ENCODE measurements at places on chromosomes 1 and 21.

DNA sequence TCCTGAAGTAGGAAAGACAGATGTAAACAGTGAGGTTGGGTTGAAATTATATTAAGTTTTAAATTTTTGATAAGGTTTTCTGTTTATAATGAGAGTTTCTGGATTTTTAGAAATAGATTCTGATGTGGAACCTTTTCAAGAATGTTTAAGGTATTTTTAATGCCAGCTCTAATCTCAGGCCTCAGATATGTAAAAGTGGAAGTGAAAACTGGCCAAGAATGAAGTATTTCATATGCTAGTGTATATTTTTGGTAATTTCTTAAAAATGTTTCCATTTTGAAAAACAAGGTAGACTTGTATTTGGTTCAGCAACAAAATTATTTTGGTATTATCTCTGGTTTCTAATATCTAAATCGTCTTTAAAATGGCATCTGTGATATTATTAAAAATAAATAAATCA is 14.4 kb downstream of the IFNAR1 start:
- no peak for DNase-seq

DNA sequence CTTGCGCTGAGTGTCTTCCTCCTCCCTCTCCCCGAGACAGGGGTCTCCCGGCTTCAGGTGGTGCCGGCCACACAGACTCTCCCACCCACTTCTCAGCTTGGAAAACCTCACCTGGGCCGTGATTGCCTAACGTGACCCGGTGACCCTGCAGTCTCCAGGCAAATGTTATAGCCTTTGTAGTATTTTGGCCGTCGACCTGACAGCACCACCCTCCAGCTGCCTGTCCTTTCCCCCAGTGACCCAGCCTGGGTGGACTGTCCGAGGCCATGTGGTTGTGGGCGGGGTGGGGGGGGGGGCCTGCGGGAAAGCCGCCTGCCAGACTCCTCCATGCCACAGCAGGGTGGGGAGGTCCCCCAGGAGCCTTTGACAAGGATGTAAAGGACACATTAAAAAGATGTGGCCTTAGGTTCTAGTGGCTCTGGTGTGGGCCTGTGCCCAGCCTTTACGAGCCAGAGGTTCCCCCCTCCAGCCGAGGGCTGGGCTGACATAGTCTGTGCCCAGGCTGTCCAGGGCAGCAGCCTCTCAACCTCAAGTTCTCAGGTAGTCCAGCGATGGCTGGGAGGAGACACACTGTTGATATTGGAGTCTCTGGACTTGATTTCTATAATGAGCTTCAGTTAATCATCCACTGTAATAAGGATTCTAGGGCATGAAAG is 8.1 kb downstream of the TOR3A start:
- no peak for DNase-seq

DNA sequence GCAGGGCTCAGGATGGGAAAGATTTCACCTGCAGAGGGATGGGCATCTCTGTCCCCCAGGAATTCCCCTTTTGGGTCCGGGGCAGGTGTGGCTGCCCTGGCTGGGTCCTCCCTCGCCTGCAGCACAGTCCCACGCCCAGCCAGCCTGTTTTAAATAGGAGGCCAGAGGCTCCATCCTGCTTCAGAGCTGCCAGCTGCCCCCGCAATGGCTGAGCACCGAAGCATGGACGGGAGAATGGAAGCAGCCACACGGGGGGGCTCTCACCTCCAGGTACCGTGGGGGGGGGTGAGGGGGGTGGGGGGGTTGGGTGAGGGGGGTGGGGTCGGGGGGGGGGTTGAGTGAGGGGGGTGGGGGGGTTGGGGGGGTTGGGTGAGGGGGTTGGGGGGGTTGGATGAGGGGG is 3.6 kb downstream of the SCNN1D start:
- no peak for DNase-seq

DNA sequence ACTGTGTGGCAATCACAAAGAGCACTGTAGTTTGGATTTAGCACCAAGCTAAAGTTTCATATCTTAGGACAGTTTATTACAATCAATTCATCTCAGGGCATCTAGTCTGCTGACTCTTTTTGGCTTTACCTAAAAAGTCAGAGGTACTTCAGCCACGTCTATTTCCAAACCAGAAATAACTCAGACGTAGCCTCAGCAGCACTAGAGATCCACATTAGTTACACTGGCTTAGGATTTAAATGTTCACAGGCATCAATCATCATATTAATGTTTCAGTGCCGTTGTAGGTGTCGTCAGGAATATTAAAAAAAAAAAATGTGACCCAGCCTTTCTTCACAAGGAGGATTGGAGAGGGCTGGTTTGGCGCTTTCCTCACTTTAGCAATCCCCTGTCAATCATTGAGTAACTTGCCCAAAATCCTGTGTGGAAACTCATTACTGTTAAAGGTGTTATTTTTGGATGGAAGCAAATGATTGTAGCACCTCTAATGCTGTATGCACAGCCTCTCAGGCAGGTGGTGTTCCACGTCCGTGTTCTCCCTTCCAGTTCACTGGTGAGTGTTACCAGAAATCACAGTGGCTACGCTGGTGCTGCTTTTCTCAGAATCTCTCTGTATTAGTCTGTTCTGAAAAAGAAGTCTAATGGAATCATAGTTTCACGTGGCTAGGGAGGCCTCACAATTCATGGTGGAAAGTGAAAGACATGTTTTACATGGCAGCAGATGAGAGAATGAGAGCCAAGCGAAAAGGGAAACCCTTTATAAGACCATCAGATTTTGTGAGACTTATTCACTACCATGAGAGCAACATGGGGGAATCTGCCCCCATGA is 45.4 kb downstream of the NEK7 start:
- peak; percentile 45 for DNase-seq

GRCh38 chr1:237482777-237483176 is 407.9 kb downstream of the ZP4 start:
- DNase-seq, result no peak

DNA sequence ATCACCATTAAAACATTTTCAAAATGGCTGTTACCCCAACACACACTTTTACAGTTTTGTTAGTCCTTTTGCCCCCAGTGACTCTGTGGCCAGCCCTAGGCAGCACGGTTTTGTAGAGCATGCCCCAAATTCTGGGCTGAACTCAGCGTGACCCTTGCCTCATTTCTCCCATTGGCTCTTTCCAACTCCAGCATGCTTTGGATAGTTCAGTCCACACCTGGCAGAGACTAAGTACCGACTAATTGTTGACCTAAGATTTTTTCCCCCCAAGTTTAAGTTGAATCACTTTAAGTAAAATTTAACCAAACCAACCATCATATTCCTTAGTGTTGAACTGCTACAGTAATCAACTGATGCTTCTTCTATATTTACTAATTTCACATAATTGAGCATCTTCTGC is 62.4 kb upstream of the LRRC8B start:
- no peak for DNase-seq

- no peak for DNase-seq
Observed at GRCh38 chr1:60998786-60999185, 83.6 kb upstream of the NFIA start.

DNA sequence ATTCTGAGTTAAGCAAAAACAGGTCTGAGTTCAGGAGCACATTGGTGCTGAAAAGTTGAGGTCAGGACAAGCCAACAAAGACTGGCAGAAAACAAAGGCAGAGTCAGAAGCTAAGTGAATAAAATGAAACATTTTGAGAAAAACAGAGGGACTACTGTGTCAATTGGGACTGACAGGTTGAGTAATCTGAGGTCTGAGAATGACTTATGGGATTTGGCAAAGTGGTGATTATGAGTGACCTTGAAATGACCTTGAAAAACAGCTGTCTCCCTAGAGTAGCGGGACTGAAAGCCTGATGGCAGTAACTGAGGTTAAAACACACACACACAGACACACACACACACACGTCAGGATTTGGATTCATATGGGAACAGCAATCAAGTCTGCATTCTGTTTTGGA is 8.8 kb upstream of the COG2 start:
- no peak for DNase-seq

- no peak for DNase-seq
Observed at GRCh38 chr1:47229886-47230691, 1.9 kb downstream of the TAL1 start.

DNA sequence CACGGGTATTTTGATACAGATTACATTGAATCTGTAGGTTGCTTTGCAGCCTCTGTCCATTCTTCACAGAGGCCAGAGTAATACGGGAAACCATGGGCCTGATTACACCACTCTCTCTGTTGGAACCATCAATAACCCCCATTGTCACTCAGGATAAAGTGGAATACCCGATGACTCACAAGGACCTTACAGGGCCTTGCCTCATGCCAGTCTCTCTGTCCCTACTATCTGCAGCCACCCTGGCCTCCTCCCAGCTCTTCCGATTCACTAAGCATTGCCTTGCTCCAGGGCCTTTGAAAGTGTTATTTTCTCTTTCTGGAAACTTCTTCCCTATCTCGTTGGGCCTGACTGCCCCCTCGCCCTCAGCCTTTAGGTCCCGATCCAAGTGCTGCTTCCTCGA is 61.7 kb downstream of the HMGB4 start:
- no peak for DNase-seq

DNA sequence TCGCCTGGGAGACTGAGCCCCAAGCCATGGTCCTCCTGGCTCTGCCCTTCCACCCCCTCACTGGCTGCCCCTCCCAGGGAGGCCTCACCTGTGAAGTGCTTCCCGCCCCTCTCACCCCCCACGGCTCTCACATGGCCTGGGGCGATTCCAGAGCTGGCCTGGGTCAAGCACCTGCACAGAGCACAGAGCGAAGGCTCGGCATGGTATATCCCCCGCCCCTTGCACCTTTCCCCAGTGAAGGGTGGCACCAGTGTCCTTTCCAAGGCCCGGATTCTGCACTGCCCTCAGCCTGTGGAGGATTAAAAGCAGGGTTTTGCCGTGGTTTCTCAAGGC is 1.1 kb upstream of the AJAP1 start:
- DNase-seq, result no peak

DNA sequence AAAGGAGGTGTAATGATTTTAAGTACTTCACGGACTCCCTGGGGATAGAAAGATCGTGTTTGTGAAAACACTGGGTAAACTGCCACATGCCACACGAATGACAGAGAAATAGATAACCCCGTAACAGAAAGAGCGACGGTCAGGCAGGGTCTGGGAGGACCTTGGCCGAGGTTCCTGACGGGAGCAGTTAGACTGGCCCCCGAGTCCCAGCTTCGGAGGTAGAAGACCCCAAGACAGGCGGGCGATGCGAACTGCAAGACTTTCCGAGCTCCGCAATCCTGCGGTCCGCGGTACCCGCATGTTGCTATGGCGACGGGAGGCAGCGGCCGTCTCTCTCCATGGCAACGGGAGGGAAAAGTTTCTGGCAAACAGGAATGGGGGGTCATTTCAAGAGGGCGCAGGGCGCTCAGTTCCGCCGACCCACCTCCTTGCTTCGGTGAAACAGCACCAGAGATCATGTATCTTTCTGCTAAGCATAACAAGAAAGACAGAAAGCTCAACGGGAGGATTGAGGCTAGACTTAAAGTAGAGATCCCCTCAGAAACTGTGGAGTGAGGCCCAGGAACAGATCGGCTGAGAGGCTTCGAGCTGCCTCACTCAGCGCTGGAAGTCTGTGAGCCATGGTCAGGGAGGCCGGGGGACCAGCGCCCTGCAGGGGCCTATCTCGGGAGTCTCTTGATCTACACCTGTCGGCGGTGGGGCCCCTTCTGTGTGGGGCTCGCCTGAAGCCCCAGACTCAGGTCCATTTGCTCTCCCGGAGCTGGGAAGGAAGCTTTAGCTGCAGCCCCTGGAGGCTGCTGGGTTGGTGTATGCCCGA is 685 bp upstream of the SYT6 start:
- DNase-seq, result no peak

GRCh38 chr1:37177230-37177864 is 143.0 kb upstream of the GRIK3 start:
- DNase-seq, result no peak

DNA sequence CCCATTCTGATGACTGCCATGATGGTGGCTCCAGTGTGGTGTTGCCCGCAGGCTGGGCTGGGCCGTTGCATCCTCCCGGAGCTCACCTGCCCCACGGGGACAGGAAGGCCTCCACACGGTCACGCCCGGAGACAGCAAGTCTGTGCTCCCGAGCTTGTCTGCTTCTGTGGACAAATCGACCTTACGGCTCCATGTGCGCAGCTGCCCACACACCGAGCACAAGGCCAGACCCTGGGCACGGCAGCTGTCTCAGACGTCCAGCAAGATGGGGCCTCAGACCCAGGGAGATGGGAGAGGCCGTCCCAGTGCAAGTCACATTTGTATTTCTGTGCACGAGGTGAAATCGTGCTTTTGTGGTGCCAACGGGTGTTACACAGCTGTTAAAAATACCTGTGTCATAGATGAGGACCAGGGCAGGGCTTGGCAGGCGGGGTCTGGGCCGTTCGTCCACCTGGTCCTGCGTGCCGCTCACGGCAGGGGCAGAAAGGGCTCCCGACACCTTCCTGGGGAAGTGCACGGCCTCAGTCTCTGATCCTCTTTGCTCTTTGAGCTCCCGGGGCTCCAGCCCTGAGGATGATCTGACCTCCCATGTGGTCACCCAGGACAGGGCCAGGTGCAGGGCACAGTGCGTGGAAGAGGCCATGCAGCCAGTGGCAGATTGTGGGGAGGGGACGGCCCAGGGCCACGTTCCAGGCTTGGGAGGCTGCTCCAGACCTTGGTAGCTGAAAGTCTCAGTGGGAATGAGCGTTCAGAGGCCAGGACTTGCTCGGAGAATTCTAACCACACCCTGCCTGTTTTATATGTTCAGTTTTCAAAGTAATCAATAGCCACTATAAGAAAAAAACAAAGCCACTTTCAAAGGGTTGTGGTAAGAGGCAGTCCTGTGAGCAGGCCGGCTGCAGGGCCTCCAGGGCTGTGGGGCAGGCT is 13.5 kb downstream of the COL6A1 start:
- DNase-seq, result no peak

GRCh38 chr1:86616871-86617270 is 70.0 kb downstream of the CLCA4 start:
- DNase-seq, result no peak

DNA sequence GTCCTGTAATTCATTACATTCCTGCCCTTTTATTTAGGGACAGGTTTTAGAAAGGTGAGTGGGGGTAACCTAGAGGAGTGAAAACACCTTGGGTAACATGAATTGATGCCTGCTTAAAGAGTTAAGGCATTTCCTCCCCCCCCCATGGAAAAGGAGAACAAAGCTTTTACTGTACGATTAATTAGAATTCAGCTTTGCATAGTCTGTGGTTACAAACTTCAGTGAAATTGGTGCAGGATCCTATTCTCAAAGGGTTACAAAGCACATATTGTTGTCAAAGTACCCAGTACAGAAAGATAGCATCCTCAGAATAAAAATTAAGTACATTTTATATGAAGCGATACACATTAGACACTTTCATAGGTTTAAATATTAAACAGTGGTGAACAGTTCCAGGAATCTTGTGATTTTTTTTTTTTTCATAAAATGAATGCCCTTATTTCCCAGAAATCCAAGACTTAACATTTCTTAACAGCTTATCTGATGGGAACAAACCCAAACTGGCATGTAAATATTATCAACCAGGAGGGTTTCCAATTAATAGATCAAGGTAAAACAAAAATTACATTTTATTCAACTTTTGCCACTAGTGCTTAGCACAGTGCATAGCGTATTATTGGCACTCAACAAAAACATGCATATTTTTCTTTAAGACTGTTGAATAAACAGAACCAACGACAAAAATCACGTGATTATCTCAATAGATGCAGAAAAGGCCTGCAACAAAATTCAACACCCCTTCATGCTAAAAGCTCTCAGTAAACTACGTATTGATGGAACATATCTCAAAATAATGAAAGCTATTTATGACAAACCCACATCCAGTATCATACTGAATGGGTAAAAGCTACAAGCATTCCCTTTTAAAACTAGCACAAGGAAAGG is 172.7 kb downstream of the PDE4B start:
- no peak for DNase-seq

- DNase-seq, result no peak
Observed at GRCh38 chr1:88595355-88596002, 88.6 kb upstream of the PKN2 start.

GRCh38 chr1:227299241-227299627 is 19.1 kb downstream of the CDC42BPA start:
- DNase-seq, result no peak

Measured in stimulated activated CD4-positive, alpha-beta T cell treated with anti-CD3 and anti-CD28 coated beads, Interleukin-12 subunit alpha, Interleukin-12 subunit beta, amount 100 ng/mL, for 24 hours (primary cell).